ENCODE measurements at places on chromosomes 2 and 18.
A peak's percentile ranks its signal among the peaks of the same experiment; 100 is the strongest.

GRCh38 chr2:239225371-239225851, 175.4 kb downstream of the HDAC4 start:
- no peak for DNase-seq

DNA sequence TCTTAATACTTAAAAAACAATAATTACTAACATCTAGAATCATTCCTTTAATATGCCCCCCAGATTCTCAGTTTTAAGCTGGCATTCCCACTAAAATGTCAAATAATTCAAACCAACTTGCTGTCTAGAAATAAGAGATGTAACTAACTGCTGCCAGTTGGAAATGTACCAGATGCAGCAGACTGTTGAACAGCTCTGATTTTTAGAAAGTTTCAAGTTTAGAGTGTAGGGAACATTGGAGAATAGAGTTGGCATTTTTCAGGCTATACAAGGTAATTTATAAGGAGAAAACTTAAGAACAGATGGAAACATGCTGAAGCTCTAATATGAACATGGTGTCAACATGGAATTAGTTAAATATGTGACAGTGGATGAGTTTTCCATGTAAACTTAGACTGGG, 101.4 kb downstream of the PTRHD1 start:
- no peak for DNase-seq

DNA sequence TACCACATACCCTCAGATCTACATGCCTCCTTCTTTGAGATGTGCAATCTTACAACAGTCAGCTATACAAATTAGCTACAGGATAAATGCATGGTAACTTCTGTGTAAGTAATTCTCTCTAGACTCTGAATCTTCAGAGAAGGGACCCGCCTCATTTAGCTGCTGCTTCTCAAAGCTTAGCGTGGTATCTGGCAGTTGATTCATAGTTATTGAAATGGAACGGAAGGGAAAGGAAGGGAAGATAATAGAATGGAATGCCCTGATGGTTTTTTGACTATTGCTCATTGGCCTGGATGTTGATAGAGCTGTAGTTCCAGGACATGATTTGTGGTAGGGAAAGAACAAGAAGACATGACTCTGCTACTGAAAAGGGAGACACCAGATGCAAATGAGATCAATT, 498.1 kb upstream of the CRIM1 start:
- no peak for DNase-seq

DNA sequence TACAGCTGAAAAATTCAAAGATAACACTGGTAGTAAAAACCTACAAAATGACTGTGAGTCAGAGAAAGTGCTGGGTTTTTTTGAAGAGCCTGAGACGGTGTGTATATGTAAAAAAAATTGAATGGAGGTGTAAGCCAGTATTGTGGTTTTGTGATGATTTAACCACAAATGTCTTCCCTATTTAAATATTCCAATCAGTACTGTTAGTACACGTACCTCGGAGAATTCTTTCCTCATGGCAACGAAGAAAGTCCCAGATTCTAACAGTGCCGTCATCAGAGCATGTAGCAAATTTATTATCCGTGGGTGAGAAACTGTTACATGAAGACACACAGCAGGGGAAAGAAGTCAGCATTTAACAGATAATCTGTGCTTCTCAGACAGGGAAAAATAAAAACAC, 48.1 kb downstream of the WDR33 start:
- DNase-seq = no peak

- DNase-seq = no peak
Observed at GRCh38 chr2:75010571-75010970, 52.1 kb downstream of the POLE4 start.

DNA sequence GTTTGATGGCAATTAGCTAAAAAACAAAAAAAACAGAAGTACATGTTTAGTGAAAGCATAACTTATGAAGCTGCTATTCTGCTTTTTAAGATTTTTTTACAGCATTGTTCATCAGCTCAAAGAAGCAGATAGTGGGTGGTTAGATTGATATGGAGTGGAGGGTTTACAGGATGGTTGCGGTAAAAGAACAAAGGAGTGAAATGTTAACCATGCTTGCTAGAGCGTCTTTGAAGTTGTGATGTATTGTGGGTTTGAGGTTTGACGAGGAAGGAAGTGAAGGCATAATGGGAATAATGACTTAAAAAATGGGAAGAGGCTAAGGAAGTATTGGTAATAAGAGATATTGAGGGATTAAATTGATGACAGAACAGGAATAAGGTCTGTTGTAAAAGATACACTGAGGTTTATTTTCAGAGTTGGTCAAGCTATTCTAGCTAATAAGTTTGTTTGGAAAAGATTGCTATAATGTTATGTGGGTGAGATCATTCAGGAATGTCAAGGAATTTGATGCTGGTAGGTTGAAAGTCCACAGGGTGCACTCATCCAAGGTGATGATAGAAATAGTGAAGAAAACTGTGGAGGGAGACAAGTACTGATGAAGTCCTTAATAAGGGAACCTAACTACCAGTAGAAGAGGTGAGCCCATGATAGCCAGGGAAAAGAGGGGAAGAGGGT, 14.6 kb downstream of the SPOPL start:
- peak; percentile 53 for DNase-seq

DNA sequence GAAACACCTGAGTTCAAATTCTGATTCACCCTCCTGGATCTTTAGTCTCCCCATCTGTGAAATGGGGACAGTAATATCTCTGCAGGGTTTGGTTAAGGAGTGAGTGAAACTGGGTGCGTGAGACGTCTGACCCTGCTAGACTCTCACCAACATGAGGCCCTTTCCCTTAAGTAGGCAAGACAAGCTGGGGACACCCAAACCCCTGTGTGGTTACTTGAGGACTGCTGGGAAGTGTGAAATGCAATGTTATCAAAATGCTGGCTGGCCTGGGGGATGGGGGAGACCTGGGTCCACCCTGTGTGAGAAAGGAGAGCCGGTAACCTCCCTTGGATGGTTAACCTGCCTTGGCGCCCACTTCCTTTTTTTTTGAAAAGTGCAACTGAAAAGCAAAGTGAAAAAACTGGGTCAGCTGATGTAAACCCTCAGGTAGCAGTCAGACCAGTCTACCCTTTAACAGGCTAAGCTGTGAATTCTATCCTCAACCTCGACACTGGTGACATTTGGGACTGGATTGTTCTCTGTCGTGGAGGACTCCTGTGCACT, 82.3 kb downstream of the INPP5D start:
- no peak for DNase-seq

GRCh38 chr2:159875083-159875482, 77.1 kb upstream of the CD302 start:
- DNase-seq = no peak

DNA sequence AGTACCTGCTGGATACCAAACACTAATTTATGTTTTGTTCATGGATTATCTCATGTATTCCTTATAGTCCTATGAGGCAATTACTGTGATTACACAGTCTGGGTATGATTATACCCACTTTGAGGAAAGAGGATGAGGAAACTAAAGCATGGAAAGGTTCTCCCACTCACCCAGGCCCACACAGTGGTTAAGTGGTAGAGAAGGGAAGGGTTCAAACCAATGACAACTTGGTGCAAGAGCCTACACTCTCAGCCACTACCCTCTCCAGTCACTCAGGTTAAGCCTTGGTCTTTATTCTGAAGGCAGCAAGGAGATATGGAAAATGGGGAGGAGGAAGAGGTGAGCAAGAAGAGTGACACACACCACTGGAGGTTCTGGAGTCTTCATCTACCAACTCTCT, 64.5 kb upstream of the PPP1CB start:
- no peak for DNase-seq

- peak; percentile 41 for DNase-seq
Observed at GRCh38 chr2:217337771-217338170, 477.9 kb upstream of the TNP1 start.

DNA sequence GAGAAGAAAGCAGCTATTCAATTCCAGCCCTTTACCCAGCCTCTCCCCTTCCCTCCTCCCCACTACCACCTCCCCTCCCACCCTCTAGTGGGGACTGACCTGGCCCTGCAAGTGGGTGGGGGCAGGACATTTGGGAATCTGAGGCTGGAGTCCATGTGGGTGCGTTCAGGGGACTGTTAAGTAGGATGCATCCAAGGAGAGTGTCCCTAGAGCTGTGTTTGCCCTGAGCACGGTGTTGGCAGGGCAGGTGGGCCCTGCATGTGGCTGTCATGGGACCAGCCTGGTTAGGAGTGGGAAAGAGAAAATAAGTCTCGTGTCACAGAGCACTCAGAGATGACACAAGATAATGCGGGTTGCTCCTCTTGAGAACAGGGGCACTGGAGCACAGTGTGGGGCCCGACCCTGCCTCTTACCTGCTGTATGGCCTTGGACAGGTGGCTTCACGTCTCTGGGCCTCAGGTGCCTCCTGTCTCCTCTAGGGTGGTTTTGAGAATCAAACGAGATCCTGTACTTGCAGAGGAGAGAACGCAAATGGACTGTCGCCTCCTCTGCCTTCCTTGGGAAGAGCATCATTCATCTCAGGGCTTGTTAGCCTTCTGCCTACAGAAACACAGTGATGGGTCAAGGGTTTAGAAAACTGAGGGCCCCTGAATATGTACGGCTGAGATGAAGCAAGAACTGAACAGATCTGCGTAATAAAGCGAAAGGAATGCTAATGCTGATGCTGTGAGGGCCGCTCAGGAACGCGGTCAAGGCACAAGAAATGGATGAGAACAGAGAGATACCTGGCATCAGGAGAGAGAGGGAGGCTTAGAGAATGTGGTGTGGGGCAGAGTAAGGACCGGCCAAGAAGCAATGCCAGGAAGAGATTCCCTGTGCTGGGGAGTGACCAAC, 187.7 kb upstream of the HAAO start:
- no peak for DNase-seq

- no peak for DNase-seq
Observed at GRCh38 chr2:16738361-16739225, 73.0 kb upstream of the CYRIA start.

DNA sequence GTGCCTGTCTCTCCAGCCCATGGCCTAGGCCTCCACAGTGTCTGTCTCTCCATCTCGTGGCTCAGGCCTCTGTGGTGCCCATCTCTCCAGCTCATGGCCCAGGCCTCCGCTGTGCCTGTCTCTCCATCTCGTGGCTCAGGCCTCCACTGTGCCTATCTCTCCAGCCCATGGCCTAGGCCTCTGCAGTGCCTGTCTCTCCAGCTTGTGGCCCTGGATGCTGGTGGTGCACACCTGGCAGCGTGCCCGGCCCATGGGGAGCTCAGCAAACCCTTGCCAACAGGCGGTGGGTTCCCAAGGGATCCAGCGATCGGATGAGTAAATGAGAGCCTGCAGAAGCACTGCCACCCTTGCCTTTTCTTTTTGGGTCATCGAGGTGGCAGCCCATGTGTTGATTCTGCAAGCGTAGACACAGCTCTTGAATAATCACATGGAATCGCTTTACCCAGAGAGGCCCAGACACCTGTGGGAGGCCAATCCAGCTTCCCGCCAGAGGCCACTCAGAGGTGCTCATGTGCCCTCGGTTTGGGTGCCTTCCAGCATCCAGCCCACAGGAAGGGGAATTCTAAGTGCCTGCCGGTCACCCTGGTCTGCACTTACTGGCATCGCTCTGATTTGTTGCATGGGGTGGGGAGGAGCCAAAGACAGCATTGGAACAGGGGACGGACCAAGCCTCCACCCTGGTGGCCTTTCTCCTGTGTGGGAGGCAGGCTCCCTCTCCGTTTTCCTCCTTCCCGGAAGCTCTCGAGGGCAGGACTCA, 101.8 kb upstream of the HDAC4 start:
- no peak for DNase-seq

- DNase-seq = no peak
Observed at GRCh38 chr2:158519481-158519880, 62.7 kb downstream of the PKP4 start.

- DNase-seq = no peak
Observed at GRCh38 chr2:126797622-126798275, 100.9 kb upstream of the TEX51 start.

DNA sequence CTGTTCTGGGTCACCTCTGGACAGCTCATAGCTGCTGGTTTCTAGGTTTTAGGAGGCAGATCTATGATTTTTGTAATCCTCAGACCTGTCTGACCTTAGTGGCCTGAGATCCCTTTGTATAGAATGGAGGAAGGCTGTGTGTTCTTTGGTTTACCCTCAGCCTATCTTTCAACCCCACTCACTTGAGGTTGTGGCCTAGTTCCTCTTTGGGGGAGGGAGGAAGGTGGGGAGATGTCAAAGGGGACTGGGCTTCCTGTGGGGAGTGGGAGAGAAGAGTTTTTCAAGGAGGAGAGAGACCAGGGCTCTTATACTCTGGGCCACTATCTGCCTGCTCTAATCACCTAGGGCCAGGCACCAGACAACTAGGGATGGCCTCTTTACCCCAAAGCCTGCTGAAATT, 28.5 kb downstream of the SEMA4F start:
- DNase-seq = no peak

- DNase-seq = no peak
Observed at GRCh38 chr2:118051826-118052358, 36.4 kb upstream of the INSIG2 start.

DNA sequence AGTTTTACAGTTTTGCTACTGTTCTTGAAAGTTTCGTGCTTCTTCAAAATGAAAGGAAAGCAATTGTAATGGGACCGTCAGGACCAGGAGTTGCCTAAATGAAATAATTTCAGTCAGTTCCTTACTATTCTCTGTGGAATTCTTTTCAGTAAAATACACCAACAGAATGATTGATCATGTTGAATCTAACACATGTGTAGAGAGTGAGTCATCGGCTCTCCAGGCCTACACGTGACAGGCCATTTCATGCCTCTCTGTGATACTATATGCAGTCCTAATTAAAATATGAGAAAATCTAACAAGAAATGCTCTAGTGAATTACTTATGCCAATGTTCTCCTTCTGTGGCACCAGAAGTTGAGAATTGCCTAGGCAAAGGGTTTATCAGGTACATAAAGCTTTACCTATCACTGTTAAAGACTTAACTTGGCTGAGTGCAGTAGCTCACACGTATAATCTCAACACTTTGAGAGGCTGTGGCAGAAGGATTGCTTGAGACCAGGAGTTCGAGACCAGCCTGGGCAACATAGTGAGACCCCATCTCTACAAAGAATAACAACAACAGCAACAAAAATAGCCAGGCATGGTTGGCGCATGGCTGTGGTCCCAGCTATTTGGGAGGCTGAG, 199.4 kb downstream of the LRRTM1 start:
- peak; percentile 61 for DNase-seq

DNA sequence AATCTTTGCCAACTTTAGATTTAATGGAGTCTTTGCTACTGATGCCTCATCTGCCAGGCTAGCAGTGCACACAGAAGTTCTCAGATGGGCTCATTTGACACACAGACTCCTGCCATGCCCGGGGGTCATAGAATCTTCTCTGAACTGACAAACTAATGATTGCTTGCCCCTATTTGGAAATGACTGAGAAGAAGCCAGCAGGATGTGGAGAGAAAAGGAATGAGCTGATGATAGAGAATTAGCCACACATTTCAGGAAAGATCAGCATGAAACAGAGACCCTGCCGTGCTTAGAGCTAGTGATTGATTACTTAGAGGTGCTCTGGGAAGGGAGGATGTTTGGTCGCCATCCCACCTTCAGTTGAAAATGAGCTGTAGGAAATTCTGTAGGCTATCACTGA, 178.5 kb downstream of the TPGS2 start:
- DNase-seq = peak; percentile 24
